ENCODE measurements at places on chromosomes 2 and 18.

GRCh38 chr2:48543895-48544294, 13.9 kb downstream of the STON1 start:
- no peaks in the 10 kb centered on the region for H3K36me3 ChIP-seq
- no peaks in the 10 kb centered on the region for H3K4me1 ChIP-seq
- H3K27me3 ChIP-seq, result peaks cover 3% of the 10 kb centered on the region
- no peak for DNase-seq
- no peak overlapping the region for H3K4me3 ChIP-seq

GRCh38 chr2:101063352-101064124, 61.4 kb downstream of the RPL31 start:
- DNase-seq, result peak; percentile 46
- H3K4me1 ChIP-seq, result peaks cover 41% of the 10 kb centered on the region
- H3K4me3 ChIP-seq, result peak overlapping the region; percentile 1

- peak; percentile 44 for DNase-seq
- H3K27me3 ChIP-seq, result no peaks in the 10 kb centered on the region
- no peak overlapping the region for H3K27ac ChIP-seq
- no peak overlapping the region for H3K4me3 ChIP-seq
Observed at GRCh38 chr18:80157708-80158343, 48.8 kb downstream of the ADNP2 start.

GRCh38 chr18:58491773-58492752, 136.8 kb downstream of the ALPK2 start:
- no peak overlapping the region for H3K4me3 ChIP-seq
- H3K27me3 ChIP-seq, result peaks cover 3% of the 10 kb centered on the region
- H3K4me1 ChIP-seq, result peaks cover 9% of the 10 kb centered on the region
- peaks cover 27% of the 10 kb centered on the region for H3K36me3 ChIP-seq
- DNase-seq, result no peak

DNA sequence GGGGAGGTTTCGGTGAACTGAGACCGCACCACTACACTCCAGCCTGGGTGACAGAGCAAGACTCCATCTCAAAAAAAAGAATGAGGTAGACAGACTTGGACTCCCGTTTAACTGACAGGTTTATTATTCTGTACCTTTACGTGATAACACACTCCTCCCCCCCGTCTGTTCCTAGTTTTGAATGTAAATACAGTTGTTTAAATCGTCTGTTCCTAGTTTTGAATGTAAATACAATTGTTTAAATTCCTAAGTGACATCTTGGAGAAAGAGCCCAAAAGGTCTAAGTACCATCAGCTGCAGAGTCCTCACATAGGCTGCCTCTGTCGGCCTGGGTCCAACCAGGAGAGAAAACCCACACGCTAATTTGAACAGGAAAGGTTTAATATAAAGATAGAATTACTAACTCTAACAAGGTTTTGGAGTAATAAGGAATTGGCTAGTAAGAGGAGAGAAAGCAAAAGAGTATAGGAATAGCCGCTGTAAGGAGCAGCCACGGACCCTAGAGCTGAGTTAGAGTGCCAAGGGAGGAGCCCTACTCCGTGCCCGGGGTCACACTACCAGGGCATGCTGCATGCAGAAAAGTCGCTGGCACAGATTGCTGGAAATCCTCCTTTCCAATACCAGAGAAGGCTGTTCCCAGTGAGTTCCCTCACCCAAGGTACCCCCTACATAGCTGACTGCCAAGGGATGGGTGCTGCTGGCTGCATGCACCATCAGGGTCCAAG, 83.5 kb upstream of the RANBP2 start:
- H3K4me1 ChIP-seq, result peaks cover 93% of the 10 kb centered on the region
- no peak overlapping the region for H3K4me3 ChIP-seq
- no peak for DNase-seq
- H3K27me3 ChIP-seq, result no peaks in the 10 kb centered on the region
- H3K36me3 ChIP-seq, result no peaks in the 10 kb centered on the region

GRCh38 chr2:235827585-235827992, 333.7 kb downstream of the AGAP1 start:
- no peak overlapping the region for H3K27ac ChIP-seq
- H3K27me3 ChIP-seq, result no peaks in the 10 kb centered on the region
- no peaks in the 10 kb centered on the region for H3K4me1 ChIP-seq

DNA sequence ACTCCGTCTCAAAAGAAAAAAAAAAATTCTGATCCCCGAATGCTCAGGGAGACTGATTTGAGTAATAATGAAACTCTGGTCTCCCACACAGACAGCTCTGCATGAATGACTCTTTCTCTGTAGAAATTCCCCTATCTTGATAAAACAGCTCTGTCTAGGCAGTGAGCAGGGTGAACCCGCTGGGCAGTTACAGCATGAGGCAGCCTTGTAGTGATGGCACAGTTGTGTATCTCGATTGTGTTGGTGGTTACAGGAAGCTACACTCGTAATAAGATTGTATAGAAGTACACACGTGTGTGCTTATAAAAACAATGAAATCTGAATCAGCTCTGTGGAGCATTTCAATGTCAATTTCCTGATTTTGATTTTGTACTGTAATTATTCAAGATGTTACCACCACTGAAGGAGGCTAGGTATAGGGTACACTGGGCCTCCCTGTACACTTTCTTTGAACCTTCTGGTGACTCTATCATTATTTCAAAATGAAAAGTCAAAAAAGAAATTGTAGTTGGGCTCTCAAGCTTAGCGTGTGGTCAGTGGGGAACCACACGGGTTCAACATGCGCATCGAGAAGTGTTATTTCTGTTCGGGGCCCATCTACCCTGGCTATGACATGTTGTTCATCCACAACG, 34.9 kb upstream of the ATP8B1 start:
- H3K27me3 ChIP-seq, result no peaks in the 10 kb centered on the region
- H3K4me3 ChIP-seq, result no peak overlapping the region
- peaks cover under 1% of the 10 kb centered on the region for H3K36me3 ChIP-seq
- peaks cover 78% of the 10 kb centered on the region for H3K4me1 ChIP-seq
- peak overlapping the region; percentile 57 for H3K27ac ChIP-seq

DNA sequence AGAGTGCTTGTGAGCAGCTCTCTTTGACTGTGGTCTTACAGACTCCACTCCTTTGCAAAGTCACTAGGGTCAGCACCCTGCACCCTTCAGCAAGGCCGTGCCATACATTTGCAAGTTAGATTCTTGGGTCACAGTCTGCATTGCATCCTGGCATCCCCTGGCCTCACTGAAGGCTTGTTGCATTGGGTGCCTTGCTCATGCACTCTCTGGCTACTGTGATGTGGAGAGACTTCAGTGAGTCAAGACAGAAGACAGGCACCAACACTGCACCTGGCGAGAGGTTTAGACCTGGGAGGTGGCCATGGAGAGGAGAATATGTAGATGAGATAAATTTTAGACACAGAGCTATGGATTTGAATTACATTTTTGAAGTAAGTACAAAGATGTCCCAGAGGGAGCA, 146.4 kb upstream of the COPS8 start:
- H3K4me3 ChIP-seq, result no peak overlapping the region
- no peaks in the 10 kb centered on the region for H3K4me1 ChIP-seq
- no peak for DNase-seq
- no peak overlapping the region for H3K27ac ChIP-seq
- H3K36me3 ChIP-seq, result no peaks in the 10 kb centered on the region

DNA sequence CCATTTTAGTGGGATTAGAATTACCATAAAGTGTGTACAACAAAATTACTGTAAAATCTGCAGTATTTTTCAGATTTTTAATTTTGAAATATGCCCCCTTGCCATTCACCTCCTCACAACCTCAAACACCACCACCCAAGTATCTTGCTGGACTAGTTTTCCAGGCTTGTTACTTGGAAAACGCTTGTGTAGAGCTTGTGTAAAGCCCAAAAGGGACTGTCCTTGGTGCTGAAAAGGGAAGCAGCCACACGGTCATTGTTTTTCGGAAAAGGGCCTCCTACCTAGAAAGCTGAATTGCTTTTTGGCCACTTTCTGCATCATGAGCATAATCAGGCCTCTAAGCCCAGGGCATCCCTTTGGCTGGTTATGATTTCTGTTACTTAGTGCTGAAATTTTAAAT, 563.4 kb downstream of the LRRTM4 start:
- H3K27me3 ChIP-seq, result no peaks in the 10 kb centered on the region
- H3K27ac ChIP-seq, result no peak overlapping the region
- no peaks in the 10 kb centered on the region for H3K36me3 ChIP-seq
- H3K4me1 ChIP-seq, result no peaks in the 10 kb centered on the region

DNA sequence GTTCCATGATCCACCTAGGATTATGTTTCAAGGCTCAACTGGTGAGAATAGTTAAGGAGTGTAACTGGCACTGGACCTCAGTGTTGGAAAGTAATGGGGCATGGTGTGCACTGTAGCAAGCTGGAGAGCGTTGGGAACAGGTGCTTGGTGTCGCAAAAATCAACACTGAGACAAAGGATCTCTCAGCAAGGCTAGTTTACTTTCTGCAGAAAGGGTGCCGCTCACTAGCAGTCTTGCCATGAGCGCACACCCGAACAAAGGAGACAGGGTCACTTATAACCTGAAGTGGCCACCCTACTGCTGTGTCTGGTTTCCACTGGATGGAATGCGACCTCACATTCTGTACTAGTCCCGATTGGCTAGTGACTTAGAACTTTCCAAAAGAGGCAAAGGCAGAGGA, 133.2 kb downstream of the TMEM17 start:
- H3K36me3 ChIP-seq, result peaks cover 9% of the 10 kb centered on the region
- H3K4me3 ChIP-seq, result no peak overlapping the region
- DNase-seq, result no peak

DNA sequence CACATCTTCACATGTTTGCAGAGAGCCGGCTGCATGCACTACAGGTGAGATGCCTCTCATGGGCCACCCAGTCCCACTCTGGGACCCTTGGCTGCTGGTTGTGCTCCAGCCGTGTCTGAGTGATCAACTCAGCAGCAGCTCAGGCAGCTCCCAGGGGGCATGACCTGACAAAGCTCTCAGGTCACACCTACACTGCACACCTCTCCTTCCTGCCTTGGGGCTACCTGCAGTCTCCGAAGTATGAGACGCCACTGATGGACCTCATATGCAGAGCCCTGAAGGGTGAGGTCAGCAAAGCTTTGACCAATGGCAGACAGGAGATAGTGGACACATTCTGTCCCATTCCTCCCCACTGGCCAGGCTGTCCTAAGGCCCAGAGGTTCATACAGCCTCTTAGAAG, 51.4 kb downstream of the LBH start:
- peaks cover 4% of the 10 kb centered on the region for H3K27me3 ChIP-seq
- H3K4me3 ChIP-seq, result no peak overlapping the region
- DNase-seq, result no peak
- no peaks in the 10 kb centered on the region for H3K36me3 ChIP-seq

- DNase-seq, result no peak
- no peak overlapping the region for H3K27ac ChIP-seq
- H3K4me3 ChIP-seq, result no peak overlapping the region
- H3K36me3 ChIP-seq, result no peaks in the 10 kb centered on the region
Observed at GRCh38 chr18:46346213-46346612, 242.0 kb downstream of the HAUS1 start.

DNA sequence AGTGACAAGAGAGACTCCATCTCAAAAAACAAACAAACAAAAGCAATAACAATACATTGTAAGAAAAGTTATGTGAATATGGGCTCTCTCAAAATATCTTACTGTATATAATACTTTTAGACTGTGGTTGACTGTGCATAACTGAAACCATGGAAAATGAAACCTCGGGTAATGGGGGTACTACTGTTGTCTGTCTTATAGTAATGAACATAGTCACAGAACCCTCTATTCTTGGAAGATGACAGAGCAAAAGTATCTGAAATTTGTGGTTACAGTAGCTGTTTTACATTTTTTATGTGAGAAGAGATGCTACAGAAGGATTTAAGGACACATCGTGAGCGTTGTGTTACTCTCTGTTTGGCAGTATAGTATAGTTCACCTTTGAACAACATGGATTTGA, 60.5 kb downstream of the MAP4K4 start:
- peak overlapping the region; percentile 81 for H3K4me3 ChIP-seq
- peaks cover 11% of the 10 kb centered on the region for H3K36me3 ChIP-seq
- peak overlapping the region; percentile 94 for H3K27ac ChIP-seq
- peaks cover 76% of the 10 kb centered on the region for H3K4me1 ChIP-seq
- no peaks in the 10 kb centered on the region for H3K27me3 ChIP-seq

DNA sequence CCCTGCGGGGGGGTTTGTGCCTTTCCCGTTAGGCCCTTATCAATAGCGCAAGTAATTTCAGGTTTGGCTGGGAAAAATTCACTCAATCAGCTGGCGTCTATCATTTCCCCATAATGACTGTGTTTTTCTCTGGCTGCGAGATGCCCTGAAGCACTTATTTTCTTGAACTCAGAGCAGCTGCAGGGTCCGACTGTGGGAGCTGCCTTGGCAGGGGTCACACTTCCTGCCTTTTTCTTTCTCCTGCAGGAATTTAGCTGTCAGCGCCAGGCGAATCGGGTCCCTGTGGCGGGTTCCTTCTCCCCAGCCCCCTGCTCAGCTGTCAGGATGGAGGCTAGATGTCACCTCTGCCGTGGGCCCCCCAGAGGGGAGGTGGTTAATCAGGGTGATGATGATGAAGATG, 81.3 kb upstream of the HPCAL1 start:
- DNase-seq, result no peak
- H3K27me3 ChIP-seq, result peaks cover 14% of the 10 kb centered on the region
- H3K4me1 ChIP-seq, result peaks cover 29% of the 10 kb centered on the region
- H3K4me3 ChIP-seq, result no peak overlapping the region
- H3K36me3 ChIP-seq, result no peaks in the 10 kb centered on the region

DNA sequence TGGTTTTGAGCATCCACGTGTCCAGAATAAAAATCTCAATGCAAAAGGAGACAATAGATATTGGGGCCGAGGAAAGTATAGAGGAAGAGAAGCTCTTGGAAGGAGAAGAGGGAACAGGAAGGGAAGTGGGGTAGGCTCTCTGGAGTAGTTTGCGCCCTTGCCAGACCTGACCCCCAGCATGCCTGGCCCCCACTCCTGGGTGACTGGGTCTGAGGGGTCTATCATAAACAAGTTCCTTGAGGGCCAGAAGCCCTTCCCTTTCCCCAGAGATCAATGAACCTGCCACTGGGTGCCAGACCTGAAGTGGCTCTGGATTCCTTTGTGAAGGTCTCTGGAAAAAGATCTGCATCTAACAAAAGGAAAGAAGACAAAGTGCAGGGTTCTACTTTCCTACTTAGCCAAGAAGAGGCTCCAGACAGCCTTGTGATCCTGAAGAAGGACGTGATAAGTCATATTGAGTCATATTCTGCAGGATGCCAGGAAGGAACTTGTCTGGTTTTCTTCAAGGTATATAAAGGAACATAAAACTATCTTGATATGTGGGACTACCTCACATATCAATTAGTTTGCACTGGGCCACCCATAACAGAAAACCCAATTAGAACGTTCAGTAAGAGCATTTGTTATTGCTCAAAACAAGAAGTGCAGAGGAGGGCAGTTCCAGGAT, 18.7 kb upstream of the ATOH8 start:
- no peak for DNase-seq
- H3K27me3 ChIP-seq, result no peaks in the 10 kb centered on the region
- H3K4me1 ChIP-seq, result peaks cover 63% of the 10 kb centered on the region
- no peak overlapping the region for H3K4me3 ChIP-seq
- 0 out of 2 replicates have a peak, but pooled peaks cover 6% of the 10 kb centered on the region for H3K36me3 ChIP-seq
